Hindlimb muscle (tissue), 1 donor: ENCODE measurements at places on chromosomes 7 and 10. TPM values are rescaled to one million over a fixed set of nuclear protein-coding genes. Genes with fewer than 3 reads are reported as not detected.

The KAZALD1 gene
- polyA plus RNA-seq, result 23.5 TPM

The SAMD9 gene
- 2.9 TPM for polyA plus RNA-seq

The ZC3HAV1L gene
- 16.2 TPM for polyA plus RNA-seq

The SKAP2 gene
- polyA plus RNA-seq, result 12.1 TPM

The EFCAB10 gene
- polyA plus RNA-seq, result 0.93 TPM

The SPDYE16 gene
- polyA plus RNA-seq, result 4.5 TPM

The ODAD2 gene
- polyA plus RNA-seq, result 0.84 TPM

The EGFR gene
- 21.0 TPM for polyA plus RNA-seq

The PITX3 gene
- 25.3 TPM for polyA plus RNA-seq

The SPDYE2 gene
- 14.8 TPM for polyA plus RNA-seq

The PTEN gene
- 37.0 TPM for polyA plus RNA-seq

The TAS2R40 gene
- polyA plus RNA-seq, result not detected

The TMEM130 gene
- 2.7 TPM for polyA plus RNA-seq
